Upper lobe of right lung (tissue), 1 donor: ENCODE measurements at places on chromosomes 5 and 9. TPM values are rescaled to one million over a fixed set of nuclear protein-coding genes. Genes with fewer than 3 reads are reported as not detected.
A peak's percentile ranks its signal among the peaks of the same experiment; 100 is the strongest.

GRCh38 chr9:26311463-26311995 lies 581.1 kb downstream of the CAAP1 start:
- H3K4me1 ChIP-seq: no peaks in the 10 kb centered on the region
- H3K4me3 ChIP-seq: no peak overlapping the region
- no peak for DNase-seq
- H3K27me3 ChIP-seq: no peaks in the 10 kb centered on the region
- no peaks in the 10 kb centered on the region for H3K36me3 ChIP-seq

- H3K36me3 ChIP-seq: no peaks in the 10 kb centered on the region
- H3K4me1 ChIP-seq: peaks cover 9% of the 10 kb centered on the region
- no peaks in the 10 kb centered on the region for H3K27me3 ChIP-seq
These were observed 18.7 kb upstream of the RNF130 start for GRCh38 chr5:180090098-180090768.

GRCh38 chr5:175878544-175879438 lies 7.4 kb downstream of the CPLX2 start:
- no peaks in the 10 kb centered on the region for H3K36me3 ChIP-seq
- H3K27me3 ChIP-seq: peaks cover 32% of the 10 kb centered on the region
- no peak overlapping the region for H3K27ac ChIP-seq
- no peaks in the 10 kb centered on the region for H3K4me1 ChIP-seq

DNA sequence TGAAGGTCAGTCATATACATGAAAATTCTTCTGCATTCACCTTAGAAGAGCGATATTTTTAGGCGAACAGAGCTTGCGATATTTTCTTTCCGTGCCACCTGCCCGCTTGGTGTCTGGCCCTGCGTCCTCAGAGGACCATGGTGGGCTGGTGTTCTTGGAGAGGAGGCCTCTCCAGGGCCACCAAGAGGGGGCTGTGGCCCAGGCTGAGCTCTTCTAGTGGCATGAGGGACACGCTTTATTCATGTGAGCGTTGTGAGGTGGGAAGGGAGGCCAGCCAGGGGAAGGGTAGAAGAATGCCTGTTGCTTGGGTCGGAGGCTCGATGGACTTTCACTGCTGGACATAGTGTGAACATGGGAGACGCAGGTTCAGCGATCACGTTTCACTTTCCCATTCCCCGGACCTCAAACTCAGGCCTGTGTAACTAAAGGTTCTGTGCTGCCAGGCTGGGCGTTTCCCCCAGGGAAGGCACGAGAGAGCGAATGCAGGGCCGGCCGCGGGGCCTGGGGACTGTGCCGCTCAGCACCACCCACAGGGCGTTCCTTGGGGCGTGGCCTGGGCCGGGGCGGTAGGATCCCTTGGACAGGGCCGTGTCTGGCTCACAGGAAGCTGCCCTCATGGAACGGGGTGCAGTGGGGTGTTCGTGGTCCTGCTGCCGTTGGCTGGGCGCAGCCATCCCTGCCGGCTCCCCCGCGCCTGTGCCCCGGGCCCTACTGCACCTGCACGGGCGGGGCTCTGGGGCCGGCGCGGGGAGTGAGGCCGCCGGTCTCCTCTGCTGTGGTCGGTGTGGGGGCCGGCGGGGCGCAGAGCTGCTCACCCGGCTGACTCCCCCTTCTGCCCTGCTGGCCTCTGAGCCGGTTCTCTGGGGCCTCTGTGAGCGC lies 40.7 kb upstream of the CLPTM1L start:
- H3K36me3 ChIP-seq: no peaks in the 10 kb centered on the region
- H3K27ac ChIP-seq: peak overlapping the region; percentile 92
- peak; percentile 97 for DNase-seq
- H3K4me1 ChIP-seq: peaks cover 14% of the 10 kb centered on the region
- H3K4me3 ChIP-seq: peak overlapping the region; percentile 70

DNA sequence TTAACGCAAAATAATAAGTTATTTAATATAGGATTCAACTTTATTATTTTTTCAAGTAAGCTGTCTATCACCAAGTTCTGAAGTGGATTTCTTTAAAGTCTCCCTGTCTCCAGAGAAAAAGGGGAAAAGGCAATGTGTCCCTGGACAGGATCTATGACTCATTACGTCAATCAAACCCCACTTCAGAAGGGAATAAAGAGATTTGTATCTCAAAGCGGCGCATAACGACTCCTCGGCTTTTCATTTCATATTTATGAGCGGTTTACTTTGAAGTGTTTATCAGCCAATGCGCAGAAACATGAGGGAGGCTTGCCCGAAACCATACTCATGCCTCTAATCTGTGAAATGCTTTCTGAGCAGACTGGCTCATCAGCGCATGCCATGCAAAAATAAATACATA lies 938.6 kb upstream of the WWC1 start:
- no peaks in the 10 kb centered on the region for H3K27me3 ChIP-seq
- H3K4me1 ChIP-seq: no peaks in the 10 kb centered on the region
- no peak for DNase-seq
- no peak overlapping the region for H3K4me3 ChIP-seq

Gene SNX24
- 30.2 TPM for total RNA-seq

- H3K4me3 ChIP-seq: peak overlapping the region; percentile 19
- H3K4me1 ChIP-seq: peaks cover 23% of the 10 kb centered on the region
- no peaks in the 10 kb centered on the region for H3K27me3 ChIP-seq
These were observed 68.1 kb upstream of the GGTA1 start for GRCh38 chr9:121567500-121568342.

- H3K4me3 ChIP-seq: no peak overlapping the region
- H3K36me3 ChIP-seq: no peaks in the 10 kb centered on the region
- H3K27ac ChIP-seq: no peak overlapping the region
- no peaks in the 10 kb centered on the region for H3K27me3 ChIP-seq
- H3K4me1 ChIP-seq: no peaks in the 10 kb centered on the region
These were observed 376.7 kb downstream of the GABRG2 start for GRCh38 chr5:162444129-162444762.

Gene PTCH1
- total RNA-seq: 25.9 TPM

GRCh38 chr9:23145467-23145866 lies 680.6 kb downstream of the ELAVL2 start:
- no peaks in the 10 kb centered on the region for H3K36me3 ChIP-seq
- H3K27me3 ChIP-seq: no peaks in the 10 kb centered on the region
- H3K4me1 ChIP-seq: no peaks in the 10 kb centered on the region

- H3K4me1 ChIP-seq: no peaks in the 10 kb centered on the region
- H3K27ac ChIP-seq: no peak overlapping the region
- peaks cover 4% of the 10 kb centered on the region for H3K27me3 ChIP-seq
- H3K36me3 ChIP-seq: no peaks in the 10 kb centered on the region
- DNase-seq: no peak
These were observed 256.5 kb upstream of the CLINT1 start for GRCh38 chr5:158115468-158115867.

DNA sequence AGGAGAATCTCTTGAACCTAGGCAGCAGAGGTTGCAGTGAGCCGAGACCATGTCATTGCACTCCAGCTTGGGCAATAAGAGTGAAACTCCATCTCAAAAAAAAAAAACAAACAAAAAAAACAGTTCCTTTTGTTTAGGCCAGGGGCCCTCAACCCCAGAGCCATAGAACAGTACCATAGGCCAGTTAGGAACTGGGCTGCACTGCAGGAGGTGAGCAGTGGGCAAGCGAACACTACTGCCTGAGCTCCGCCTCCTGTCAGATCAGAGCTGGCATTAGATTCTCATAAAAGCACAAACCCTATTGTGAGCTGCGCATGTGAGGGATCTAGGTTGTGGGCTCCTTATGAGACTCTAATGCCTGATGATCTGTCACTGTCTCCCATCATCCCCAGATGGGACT lies 49.1 kb upstream of the SUB1 start:
- no peaks in the 10 kb centered on the region for H3K27me3 ChIP-seq
- no peak overlapping the region for H3K4me3 ChIP-seq
- no peak overlapping the region for H3K27ac ChIP-seq
- peaks cover 5% of the 10 kb centered on the region for H3K4me1 ChIP-seq
- H3K36me3 ChIP-seq: no peaks in the 10 kb centered on the region
- no peak for DNase-seq

- no peaks in the 10 kb centered on the region for H3K36me3 ChIP-seq
- H3K27me3 ChIP-seq: no peaks in the 10 kb centered on the region
- DNase-seq: no peak
- H3K4me3 ChIP-seq: no peak overlapping the region
- no peaks in the 10 kb centered on the region for H3K4me1 ChIP-seq
These were observed 203.1 kb downstream of the ROR2 start for GRCh38 chr9:91746904-91747303.

Gene FBLL1
- total RNA-seq: not detected

- no peak overlapping the region for H3K27ac ChIP-seq
- no peak for DNase-seq
- no peak overlapping the region for H3K4me3 ChIP-seq
These were observed 89.3 kb downstream of the MARCHF11 start for GRCh38 chr5:16090270-16090669.

DNA sequence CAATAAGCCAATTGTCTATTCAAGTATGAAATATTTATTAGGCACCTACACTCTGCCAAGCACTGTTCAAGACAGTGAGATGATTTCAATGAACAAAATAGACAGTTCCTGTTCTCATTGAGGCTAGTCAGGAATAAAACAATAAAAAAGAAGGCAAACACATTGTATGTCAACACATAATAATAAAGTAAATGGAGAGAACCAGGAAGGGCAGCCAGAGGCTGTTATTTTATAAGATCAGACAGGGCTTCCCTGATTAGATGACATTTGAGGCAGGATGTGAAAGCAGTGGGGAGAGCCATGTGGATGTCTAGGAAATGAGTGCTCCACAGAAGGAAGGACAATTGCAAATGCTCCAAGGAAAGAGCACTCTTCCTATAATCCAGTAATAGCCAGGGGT lies 2371.1 kb downstream of the MAT2B start:
- no peaks in the 10 kb centered on the region for H3K27me3 ChIP-seq
- no peaks in the 10 kb centered on the region for H3K36me3 ChIP-seq
- H3K27ac ChIP-seq: no peak overlapping the region
- H3K4me3 ChIP-seq: no peak overlapping the region

DNA sequence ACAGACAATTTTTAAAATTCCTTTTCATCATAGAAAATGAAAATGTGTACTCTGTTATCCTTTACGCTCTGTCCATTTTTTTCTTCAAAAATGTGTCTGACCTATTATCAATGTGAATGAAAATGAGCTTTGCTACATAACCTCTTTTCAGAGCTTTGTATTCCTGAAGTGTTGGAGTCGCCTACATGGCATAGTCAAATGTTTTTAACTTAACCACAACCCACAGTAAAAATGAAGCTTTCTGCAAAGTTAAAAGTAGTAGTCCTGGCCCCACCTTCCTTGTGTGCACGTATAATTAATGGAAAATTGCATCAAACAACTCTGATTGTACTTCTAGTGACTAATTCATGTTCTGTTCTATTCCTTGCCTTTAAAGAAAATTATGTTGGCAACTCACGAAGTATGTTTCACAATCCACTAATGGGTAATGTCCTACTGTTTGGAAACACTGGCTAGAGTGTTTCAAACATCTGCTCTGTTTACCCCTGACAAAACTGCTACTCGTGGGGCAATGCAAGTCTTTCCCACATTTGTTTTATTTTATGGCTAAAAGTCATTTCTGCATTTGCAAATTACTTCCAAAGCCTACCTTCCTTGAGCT lies 18.6 kb upstream of the PSAT1 start:
- no peaks in the 10 kb centered on the region for H3K36me3 ChIP-seq
- DNase-seq: no peak
- H3K4me1 ChIP-seq: peaks cover 13% of the 10 kb centered on the region
- no peaks in the 10 kb centered on the region for H3K27me3 ChIP-seq
- no peak overlapping the region for H3K4me3 ChIP-seq

Gene FGD3
- total RNA-seq: 21.6 TPM

Gene FAM78A
- 14.8 TPM for total RNA-seq

- H3K4me3 ChIP-seq: no peak overlapping the region
- no peak overlapping the region for H3K27ac ChIP-seq
- peaks cover 48% of the 10 kb centered on the region for H3K36me3 ChIP-seq
- DNase-seq: no peak
- no peaks in the 10 kb centered on the region for H3K27me3 ChIP-seq
These were observed 5.1 kb downstream of the ENDOG start for GRCh38 chr9:128823362-128823902.

- no peak overlapping the region for H3K27ac ChIP-seq
- no peaks in the 10 kb centered on the region for H3K4me1 ChIP-seq
- no peak for DNase-seq
- no peak overlapping the region for H3K4me3 ChIP-seq
- peaks cover 46% of the 10 kb centered on the region for H3K27me3 ChIP-seq
These were observed 19.8 kb downstream of the LECT2 start for GRCh38 chr5:135934939-135935338.

GRCh38 chr5:113195771-113196170 lies 219.2 kb downstream of the DCP2 start:
- H3K27me3 ChIP-seq: no peaks in the 10 kb centered on the region
- H3K4me3 ChIP-seq: no peak overlapping the region
- no peak overlapping the region for H3K27ac ChIP-seq
- no peaks in the 10 kb centered on the region for H3K4me1 ChIP-seq

GRCh38 chr5:168858994-168859393 lies 279.8 kb upstream of the PANK3 start:
- no peak for DNase-seq
- peaks cover 13% of the 10 kb centered on the region for H3K27me3 ChIP-seq
- H3K4me3 ChIP-seq: no peak overlapping the region
- H3K4me1 ChIP-seq: no peaks in the 10 kb centered on the region
- no peaks in the 10 kb centered on the region for H3K36me3 ChIP-seq

Gene MSMP
- not detected for total RNA-seq

Gene WDR38
- total RNA-seq: not detected

GRCh38 chr5:179261301-179262125 lies 83.7 kb downstream of the ADAMTS2 start:
- H3K27me3 ChIP-seq: peaks cover 6% of the 10 kb centered on the region
- no peaks in the 10 kb centered on the region for H3K36me3 ChIP-seq
- peaks cover 19% of the 10 kb centered on the region for H3K4me1 ChIP-seq
- peak; percentile 57 for DNase-seq

GRCh38 chr5:36656556-36656955 lies 50.1 kb downstream of the SLC1A3 start:
- H3K36me3 ChIP-seq: no peaks in the 10 kb centered on the region
- H3K27me3 ChIP-seq: no peaks in the 10 kb centered on the region
- no peak overlapping the region for H3K27ac ChIP-seq
- H3K4me3 ChIP-seq: no peak overlapping the region

DNA sequence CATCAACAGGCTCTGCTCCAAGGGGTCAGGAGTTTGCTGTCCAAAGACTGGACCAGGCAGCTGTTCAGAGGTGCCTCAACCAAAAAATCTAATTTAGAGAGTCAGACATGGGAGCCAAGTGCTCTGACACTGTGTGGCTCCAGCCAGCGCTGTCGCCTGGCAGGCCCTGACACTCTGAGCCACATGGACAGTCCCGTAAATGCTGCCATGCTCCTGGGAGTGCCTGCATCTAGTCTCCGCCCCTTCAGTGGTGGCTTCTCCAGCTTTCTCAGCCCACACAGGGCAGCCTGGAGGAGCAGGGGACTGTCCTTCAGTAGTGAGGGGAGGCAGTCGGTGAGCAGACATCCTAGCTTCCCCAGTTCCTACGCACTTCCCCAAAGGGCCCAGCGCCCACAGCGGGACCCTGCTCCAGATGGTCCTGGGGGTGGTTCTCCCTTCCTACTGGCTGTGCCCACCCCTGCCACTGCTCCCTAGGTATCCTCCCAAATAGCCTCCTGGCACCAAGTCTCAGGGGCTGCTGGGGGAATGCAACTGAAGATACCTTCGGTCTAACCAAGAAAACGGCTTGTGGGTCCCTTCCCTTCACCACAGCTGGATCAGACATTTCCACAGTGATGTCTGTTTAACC lies 72.3 kb downstream of the SHC3 start:
- H3K27me3 ChIP-seq: no peaks in the 10 kb centered on the region
- H3K4me3 ChIP-seq: no peak overlapping the region
- H3K36me3 ChIP-seq: no peaks in the 10 kb centered on the region
- H3K27ac ChIP-seq: no peak overlapping the region

Gene THBS4
- 1.2 TPM for total RNA-seq

GRCh38 chr5:40841068-40841805 lies at the start of gene CARD6:
Gene CARD6, plus strand, starts transcription at chr5:40841367. Its CDS starts 16 bp downstream, at chr5:40841383.
- peak within 1 kb of the TSS; percentile 93 for H3K27ac ChIP-seq
- no peak for DNase-seq
- H3K36me3 ChIP-seq: no peaks in the 10 kb centered on the region

Gene SPATA31A7
- not detected for total RNA-seq
